ENCODE measurements at places on chromosomes 3 and 15.

DNA sequence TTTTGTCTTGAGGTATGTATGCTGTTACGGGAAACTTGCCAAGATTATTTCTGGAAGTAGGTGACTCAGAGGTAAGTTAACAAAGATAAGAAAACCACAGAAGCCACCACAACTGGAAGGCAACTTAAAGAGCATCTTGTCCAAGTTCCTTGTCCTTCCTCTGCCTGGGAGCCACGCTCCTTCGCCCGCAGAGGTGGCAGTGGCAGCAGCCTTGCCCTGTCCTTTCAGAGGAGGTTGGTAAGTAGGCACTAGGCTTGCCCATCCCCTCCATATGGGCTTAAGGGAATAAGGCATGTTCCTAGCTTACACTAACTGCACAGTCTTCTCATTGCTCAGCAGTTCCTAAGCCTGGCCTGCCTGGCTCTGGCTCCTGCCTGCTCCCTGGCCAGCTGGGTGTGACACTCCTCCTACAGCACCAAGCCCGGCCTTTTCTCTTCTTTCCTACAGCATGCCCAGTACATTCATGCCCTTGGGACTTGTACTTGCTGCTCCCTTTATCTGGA lies 48.0 kb upstream of the RAB6B start:
- peak; percentile 68 for DNase-seq

DNA sequence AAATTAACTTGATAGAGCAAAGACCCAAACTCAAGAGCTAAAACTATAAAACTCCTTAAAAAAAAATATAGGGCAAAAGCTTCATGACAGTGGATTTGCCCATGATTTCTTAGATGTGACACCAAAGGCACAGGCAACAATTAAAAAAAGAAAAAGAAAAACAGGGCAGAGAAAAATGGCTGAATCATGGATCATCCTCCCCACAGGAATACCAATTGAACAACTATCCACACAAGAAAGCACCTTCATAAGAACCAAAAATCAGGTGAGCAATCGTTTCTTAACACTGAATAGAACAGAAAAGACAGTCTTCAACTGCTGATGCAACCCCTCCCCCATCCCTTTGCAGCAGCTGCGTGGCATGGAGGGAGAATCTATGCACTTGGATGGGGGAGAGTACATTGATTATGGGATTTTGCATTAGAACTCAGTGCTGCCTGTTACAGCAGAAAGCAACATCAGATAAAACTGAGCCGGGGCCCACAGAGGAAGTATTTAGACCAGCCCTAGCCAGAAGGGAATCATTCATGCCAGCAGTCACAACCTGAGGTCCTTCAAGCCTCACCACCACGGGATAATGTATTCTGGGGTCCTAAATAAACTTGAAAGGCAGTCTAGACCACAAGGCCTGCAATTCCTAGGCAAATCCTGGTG lies 15.7 kb downstream of the C3orf33 start:
- DNase-seq = no peak

- DNase-seq = no peak
These were observed 67.4 kb upstream of the LARS2 start for GRCh38 chr3:45320986-45321385.

DNA sequence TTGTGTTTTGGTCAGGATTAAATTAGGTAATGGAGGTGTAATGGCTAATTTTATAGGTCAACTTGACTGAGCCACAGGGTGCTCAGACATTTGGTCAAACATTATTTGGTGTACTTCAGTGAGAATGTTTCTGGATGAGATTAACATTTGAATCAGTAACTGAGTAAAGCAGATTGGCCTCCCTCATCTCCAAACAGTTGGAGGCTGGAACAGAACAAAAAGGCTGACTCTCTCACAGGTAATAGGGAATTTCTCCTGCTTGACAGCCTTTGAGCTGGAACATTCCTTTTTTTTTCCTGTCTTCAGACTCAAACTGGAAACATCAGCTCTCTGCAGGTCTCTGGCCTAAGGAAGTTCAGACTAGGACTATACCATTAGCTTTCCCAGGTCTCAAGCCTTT lies 280.7 kb downstream of the ZBTB20 start:
- no peak for DNase-seq

DNA sequence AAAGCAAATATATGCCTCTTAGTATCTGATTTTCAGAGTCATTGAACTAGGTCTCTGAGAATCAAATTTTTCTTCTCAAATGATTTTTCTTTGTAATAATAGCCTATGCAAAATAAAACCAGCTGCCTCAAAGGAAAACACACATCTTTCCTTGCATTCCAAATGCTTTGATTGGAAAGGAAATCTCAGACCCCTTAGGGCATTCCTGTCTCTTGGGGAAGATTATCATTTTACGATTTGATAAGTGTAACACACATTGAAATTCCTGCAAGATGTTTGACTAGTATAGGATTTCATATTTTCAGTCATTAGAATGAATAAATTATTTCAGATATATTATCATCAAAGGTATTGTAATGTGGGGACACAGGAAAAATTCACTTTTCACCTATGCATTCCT lies 244.8 kb downstream of the EPHA6 start:
- DNase-seq = no peak

GRCh38 chr15:38335116-38335515 lies 82.5 kb downstream of the SPRED1 start:
- DNase-seq = no peak

GRCh38 chr3:32660634-32661033 lies 24.4 kb upstream of the CNOT10 start:
- no peak for DNase-seq

DNA sequence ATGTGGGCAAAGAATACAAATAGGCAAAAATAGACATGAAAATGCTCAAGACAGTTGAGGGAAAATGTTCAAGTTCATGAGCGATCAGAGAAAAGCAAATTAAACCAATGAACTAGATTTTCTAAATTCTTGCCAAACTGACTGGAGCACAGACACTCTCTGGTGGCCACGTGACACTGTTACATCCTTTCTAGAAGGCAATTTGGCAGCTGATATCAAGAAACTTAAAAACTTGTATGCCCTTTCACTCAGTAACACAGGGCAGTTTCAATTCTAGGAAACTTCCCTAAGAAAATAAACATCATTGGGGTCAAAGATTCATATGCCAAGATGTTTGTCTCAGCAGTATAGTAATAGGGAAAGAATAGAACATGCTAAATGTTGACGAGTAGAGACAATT lies 52.2 kb downstream of the ABHD5 start:
- DNase-seq = no peak

- DNase-seq = no peak
These were observed 45.1 kb downstream of the CCDC191 start for GRCh38 chr3:114011059-114011797.

DNA sequence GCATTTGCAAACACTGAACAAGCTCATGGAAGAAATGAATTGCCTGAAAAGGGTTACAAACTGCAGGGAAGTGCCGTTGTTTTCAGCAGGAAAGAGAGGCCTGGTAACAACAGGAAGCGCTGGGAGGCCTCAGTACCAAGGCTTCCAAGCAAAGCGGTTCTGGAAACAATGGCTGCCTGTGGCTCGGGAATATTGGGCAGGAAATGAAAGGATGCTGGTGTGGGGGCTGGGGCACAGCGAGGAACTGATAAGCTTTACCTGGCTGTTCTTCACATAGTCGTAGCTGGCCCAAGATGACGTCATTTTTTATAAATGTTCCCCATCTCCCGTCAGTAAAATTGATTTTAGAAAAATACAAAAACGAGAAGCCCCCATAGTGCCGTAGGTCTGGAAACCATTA lies 55.9 kb downstream of the ARHGAP31 start:
- DNase-seq = no peak

DNA sequence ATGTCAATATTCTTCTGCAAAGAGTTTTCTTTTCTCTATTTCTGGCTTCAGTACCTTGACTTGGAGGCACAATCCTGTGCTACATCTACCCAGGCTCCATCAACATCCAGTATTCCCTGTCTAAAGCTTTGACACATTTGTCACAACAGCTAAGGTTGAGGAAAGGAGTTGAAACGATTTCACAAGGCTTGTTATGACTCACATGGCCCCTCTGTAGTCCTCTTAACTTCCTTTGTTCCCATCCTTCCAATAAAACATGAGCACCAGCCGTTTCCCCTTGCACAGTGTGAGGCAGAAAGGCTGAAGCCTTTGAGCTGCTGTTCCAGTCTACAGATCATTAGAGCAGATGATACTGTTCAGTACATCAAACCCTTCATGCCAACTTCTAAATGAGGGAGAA lies 163.0 kb upstream of the TMCO5A start:
- no peak for DNase-seq

GRCh38 chr15:47870956-47871625 lies 153.8 kb downstream of the SEMA6D start:
- peak; percentile 7 for DNase-seq

DNA sequence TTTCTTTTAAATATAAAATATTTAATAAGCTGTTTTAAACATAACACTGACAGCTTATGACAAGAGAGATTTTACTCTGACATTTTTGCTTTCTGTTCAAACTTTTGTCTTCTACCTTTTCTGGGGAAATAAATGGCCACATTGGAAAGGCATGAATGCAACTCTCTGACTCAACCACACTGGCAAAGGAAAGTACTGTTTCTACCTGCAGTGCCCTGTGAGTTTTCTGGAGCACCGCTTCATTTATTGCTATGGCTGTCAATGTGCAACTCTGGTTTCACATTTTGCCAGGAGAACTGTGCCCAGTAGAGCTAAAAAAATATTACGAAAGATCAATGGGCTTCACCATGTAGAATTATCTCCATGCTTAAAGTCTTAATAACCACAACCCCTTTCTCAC lies 15.1 kb downstream of the PDZRN3 start:
- DNase-seq = no peak

All from AG04449 (cell line).